Anterior cingulate cortex (tissue), 58 donors: ENCODE measurements at places on chromosomes 16 and 17.

- DNase-seq = peak; percentile 89
Measured at GRCh38 chr17:15262291-15263205, 2.6 kb downstream of the PMP22 start.

GRCh38 chr17:27558341-27558740 lies 72.6 kb upstream of the LGALS9 start:
- DNase-seq = no peak

GRCh38 chr17:57498443-57498842 lies 242.1 kb downstream of the MSI2 start:
- DNase-seq = no peak

DNA sequence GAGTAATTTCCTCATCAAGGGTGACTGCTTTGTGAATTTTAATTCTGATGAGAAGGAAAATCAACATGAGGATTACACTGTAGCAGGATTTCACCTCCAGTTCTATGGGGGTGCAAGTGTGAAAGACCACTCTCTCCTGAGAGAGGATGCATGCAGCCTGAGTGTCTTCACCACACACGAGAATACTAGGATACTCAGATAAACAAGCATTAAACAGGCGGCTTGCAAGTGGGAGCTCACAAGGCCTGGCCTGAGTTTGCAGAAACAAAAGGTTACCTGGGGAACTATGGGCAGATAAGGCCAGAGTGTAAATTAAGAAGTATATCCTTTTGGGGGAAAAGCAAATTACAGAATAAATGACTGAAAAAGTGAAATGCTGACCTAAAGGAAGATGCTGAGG lies 46.6 kb downstream of the MYH10 start:
- no peak for DNase-seq

DNA sequence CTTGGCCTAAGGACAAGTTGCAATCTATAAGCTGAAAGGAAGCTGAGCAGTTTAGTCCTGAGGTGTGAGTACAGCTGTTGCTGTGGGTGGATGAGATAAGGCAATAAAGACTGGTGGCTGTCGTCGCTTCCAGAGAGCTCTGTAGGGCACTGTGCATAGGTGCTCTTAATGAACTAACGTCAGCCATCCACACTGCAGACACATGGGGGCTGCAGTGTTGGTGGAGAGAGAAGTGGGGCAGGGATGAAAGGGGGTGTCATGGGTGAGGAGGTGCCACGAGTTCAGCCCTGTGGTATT lies 139.9 kb upstream of the IRX3 start:
- DNase-seq = no peak

DNA sequence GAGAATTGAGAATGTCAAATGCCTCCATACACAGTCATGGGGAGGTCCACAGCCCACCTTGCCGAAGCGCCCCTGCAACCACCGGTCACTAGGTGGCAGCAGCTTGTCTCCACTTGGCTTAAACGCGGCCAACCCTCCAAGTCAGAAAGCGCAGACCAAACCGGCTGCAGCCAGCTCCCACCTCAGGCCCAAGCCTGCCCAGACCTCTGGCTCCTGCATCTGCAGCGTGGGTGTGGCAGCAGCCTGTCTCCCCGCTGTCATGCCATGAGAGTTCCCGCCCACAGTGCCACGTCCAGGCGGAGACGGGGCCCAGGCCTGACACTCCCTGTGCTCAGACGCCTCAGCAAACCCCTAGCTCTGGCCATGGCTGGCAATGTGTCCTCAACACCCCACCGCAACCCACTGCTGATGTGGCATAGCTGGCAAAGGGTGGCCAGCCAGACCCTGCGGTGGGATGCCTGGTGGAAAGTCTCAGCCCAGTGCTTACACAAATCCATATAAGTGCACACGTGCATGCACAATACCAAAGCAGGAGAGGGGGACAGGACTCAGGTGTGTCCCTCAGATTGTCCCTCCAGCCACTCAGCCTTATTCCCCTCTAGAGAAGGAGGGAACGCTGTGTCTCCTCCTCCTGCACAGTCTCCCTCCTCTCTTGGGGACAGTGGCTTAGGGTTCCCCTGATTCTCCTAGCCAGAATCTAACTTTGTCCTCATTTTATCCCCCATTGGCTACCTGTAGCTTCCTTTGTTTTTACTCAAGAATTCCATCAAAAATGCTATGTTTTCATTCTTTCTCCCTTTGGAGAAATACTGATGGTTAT lies 10.9 kb downstream of the COPZ2 start:
- DNase-seq = peak; percentile 57

DNA sequence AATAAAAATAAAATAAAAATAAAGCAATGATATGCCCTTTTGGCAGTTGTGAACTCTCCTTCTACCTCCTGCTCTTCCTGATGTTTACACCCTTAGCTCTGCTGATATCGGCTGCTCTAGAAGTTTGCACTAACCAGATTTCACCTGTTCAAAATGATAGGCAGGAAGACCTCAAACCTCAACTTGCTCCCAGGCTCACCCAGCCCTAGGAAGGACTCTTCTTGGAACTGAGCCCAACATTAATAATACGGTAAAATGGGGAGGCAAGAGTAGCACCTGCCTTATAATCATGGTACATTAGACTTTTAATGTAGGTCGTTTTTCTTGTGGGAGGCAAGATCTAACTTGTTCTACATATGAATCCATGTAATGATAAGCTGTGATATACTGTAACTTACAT lies 61.2 kb upstream of the MED13 start:
- no peak for DNase-seq

- DNase-seq = no peak
Measured at GRCh38 chr17:7215136-7215638, 4.4 kb downstream of the DLG4 start.

DNA sequence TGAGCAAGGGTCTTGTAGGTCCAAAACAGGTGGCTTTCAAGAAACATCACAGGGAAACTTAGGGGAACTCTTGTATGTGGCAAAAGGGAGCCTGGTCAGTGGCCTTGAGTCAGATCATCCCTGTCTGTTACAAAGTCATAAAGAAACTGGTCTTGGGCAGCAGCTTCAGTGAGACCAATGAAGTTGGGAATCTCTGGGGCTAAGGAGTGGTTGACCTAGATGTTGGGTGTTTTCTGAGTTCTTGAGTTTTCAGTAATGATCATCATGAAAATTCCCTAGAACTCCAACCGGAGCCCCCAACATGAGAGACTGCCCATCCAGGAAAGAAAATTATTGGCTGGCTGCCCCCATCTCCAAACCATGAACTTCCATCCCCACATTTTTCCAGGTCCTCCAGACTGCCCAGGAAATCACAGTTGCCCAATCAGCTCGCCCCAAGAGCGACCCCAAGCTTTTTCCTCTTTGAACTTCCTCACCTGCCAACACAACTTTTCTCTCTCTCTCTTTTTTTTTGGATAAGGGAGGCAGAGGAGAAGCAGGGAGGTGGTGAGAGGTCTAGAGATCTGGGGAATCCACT lies 3.9 kb downstream of the CCR7 start:
- no peak for DNase-seq

GRCh38 chr17:36740157-36740556 lies 138.8 kb downstream of the MRM1 start:
- DNase-seq = no peak

- DNase-seq = no peak
Measured at GRCh38 chr16:11681976-11682654, 13.9 kb downstream of the SNN start.

DNA sequence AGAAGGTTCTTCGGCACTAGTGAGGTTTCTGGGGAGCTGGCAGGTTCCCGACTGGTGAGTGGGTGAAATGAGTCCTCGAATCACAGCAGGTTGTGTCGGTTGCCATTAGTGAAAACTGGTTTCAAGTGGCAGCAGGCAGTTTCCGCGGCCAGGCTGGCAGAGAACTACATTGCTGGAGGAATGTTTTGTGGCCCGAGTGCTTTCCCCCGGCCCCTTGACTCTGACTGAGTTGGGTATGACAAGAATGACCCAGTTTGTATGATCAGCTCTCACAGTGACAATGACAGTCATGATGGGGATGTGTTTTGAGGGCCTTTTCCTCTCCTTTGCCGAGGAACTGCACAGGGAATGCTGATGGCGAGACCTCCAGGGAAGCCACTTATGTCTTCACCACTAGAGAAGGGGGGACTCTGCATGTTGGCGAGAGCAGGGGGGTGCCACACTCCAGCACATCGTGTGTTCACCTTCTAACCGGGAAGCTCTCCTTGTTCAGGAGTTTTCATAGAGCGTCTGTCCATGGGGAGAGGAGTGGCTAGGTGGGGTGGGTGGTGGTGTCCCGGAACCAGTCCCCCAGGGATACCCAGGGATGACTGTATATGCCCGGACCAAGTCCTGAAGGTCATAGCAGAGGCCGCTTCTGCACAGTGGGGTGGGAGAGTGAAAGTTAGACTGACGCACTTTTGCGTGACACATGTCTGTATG lies 206.0 kb upstream of the CHMP6 start:
- no peak for DNase-seq
